ENCODE measurements at places on chromosomes 12 and 14.

- DNase-seq: no peak
Observed at GRCh38 chr12:55850893-55851292, 8.2 kb upstream of the MMP19 start.

DNA sequence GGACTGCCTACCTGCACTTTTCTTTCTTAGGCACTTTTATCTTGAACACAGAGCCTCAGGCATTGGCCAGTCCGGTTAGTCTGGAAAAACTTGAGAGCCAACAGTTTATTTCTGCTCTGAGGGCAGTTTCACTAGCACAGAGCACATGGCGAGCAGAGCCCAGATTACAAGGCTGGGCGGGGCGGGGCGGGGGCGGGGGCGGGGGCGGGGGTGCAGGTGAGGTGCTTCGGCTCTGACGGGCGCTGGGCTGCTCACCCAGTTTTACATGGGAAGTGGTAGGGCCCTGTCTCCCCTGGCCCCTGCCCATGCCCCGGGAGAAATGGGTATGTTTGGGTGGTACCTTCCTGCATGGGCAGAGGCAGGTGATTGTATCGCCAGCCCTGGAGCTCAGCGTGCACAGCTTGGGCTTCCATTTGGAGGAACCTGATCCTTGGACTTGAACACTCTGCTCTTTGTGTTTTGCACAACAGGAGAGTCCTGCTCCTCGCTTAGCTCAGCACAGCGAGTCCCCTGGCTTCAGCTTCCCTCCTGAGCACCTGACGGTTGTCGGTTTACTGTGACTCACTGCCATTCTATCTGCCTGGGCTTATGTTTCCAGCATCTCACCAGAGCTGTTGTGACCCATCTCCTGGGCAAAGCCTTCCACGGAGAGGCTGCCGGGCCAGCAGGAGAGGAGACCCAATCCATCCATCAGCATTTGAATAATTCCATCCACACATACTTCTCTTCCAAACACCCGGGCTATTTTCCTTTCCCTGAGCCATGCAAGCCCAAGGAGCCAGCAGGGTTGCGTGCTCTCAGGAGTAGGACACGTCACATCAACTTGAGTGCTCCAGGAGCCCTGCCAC, 108.5 kb downstream of the ARF6 start:
- no peak for DNase-seq

DNA sequence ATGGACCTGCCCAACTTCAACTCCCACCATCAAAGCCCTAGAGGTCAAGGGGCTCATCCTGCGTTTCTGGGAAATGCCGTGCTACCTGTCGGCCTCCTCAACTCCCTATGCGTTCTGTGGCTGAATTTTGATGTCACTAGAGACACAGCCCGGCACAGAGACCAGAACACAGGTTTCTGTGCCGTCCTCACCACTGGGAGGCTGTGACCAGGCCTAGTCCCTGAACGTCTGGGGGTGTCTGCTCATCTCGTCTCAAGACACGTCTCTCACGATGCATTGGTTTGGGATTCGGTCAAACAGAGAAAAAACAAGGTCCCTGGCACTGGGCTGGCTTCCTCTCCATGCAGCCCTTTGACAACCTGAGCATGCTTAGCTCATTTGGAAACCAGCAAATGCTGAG, 33.5 kb downstream of the SLC15A4 start:
- DNase-seq: no peak

GRCh38 chr12:57011438-57012424, 4.6 kb downstream of the TAC3 start:
- DNase-seq: no peak

DNA sequence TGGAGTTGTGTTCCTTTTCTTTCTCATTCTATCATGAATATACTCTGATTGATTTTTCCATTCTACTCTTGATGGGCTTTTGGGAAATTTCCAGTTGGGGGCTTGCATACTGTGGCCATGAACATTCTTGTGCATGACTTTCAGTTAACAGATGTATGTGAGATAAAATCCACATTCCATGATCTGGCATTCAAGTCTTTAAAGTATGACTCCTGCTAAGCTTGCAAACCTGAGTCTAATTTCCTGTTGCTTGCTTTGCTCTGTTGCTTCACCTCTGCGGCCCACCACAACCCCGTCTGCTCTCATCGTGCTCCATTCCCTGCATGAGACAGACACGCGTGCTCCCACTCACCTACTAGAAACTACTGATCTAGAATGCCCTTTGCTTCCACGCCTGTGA, 24.3 kb upstream of the NPAS3 start:
- DNase-seq: no peak

DNA sequence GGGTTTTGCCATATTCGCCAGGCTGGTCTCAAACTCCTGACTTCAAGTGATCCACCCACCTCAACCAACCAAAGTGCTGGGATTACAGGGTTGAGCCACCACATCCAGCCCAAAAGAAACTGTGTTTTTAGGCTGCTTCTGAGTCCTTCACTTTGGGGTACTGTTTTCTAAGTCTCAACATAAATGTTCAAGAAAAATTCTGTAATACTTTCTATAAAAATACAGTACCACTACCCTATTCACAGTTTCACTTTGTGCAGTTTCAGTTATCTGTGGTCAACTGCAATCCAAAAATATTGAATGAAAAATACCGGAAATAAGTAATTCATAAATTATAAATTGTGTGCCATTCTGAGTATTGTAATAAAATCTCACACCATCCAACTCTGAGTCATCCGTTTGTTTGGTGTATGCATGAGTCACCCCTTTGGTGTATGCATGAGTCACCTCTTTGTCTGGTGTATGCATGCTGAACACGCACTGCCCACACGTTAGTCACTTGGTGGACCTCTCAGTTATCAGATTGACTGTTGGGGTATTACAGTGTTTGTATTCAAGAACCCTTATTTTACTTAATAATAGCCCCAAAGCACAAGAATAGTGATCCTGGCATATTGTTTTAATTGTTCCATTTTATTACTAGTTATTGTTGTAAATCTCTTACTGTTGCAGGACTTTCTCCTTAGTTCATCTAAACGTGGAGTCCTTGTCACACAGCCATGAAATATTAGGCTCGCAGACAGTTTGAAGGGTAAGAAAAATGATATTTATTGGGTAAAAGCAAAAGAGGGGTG, 190.2 kb downstream of the FSCB start:
- DNase-seq: no peak

DNA sequence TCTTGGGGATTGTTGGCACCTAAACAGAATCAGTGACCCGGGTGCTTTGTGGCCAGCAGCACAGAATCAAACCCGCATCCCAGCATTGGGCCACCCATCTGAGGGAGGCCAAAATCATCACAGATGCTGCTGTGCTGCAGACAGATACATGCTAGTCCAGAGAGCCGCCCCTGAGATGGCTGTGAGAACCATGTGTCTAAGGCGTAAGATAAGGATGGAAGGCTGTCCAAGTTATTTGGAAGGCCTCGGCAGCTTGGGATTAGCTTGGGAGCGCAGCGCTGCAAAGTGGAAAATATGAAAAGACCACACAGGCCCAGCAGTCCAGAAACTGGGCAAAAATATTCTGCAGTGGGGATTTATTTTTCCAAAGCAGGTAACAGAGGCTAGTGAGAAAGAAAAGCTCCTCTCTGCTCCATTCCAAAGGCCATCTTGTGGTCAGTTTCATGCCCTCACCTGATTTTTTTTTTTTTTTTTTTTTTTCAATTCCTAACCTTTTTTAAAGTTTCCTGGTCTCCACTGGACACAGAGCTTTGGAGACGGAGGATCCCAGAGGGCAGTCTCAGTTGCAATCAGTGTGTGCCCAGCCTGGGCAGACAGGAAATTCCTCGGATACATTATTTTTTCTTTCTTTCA, 178.9 kb upstream of the BCL2L14 start:
- DNase-seq: no peak

DNA sequence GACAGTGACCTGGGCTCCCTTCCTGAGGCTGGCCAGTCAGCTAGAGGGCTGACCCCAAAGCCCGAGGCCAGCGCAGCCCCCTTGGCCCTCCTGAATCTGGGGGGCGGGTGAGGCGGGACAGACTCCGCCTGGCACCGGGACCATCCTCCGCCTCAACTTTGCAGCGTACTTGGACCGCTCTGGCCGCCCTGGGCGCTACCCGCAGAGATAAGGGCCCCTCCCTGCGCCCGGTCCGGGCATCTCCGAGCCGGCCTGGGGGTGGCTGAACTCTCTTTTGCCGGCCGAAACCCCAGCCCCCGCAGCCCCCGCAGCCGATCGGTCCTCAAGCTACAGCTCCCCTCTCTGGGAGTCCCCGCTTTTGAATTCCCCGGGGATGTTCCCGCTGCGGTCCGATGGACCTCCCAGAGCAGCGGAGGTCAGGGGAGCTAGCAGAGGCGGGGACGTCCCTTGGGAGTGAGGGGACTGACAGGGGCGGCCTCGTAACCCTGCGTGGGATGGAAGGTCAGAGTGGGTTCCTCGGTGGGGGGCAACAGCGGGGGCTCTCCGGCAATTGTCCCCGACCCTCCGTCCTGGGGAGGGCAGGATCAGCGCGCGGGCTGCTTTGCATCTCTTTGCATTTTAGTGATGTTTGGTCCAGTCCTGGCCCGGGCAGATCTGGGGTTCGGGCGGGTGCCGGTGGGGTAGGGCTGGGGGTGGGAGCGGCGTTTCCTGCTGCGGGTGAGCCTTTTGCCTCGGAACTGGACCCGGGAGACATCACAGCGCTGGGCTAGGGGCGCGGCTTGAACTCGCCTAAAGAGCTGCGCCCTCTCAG, at the start of gene CRIP1:
Gene CRIP1, plus strand, starts transcription at position 724 of the 811 bp plus-strand sequence. CDS start 374 bp downstream, outside the sequence.
- DNase-seq: no peak

- peak; percentile 16 for DNase-seq
Observed at GRCh38 chr12:8687846-8688601, 9.8 kb upstream of the RIMKLB start.

- DNase-seq: no peak
Observed at GRCh38 chr12:31246470-31246850, 79.5 kb downstream of the SINHCAF start.

DNA sequence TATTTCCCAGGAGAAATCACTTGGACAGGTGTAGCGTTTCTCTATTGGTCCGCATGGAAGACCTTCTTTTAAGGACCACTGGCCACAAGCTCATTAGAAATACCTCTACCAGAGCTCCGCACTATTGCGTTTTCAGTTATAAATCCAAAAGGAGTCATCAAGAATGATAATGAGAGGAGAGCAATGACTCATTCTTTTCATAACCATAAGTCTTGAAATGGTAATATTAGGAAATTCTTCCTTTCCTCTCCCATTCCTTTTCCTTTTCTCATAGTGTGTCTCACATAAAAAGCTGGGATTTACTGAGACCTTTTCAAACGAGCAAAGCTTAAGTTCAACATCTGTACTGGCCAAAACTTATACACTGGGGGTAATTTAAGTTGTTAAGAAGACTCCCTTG, 215.7 kb downstream of the CPNE8 start:
- no peak for DNase-seq

- DNase-seq: no peak
Observed at GRCh38 chr12:62744551-62744950, 190.4 kb downstream of the PPM1H start.

DNA sequence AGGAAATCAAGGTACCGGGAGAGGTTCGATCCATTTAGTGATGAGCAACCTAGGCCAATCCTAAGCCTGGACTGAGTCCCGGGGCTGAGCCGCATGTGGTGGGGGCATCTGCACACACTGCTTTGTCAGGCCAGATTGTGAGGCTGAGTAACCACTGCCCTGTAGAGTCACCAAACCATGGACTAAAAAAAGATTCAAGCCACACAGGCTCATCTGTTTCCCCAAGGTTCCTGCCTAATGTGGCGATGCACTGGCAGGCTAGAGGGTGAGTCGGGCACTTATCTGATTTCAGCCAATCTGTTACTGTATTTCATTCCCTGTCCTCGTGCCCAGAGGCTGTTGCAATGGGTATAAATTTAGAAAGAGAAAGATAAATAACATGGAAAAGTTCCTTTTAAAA, 140.8 kb downstream of the TTC7B start:
- DNase-seq: no peak

GRCh38 chr12:132161036-132161781, 17.0 kb downstream of the NOC4L start:
- no peak for DNase-seq

DNA sequence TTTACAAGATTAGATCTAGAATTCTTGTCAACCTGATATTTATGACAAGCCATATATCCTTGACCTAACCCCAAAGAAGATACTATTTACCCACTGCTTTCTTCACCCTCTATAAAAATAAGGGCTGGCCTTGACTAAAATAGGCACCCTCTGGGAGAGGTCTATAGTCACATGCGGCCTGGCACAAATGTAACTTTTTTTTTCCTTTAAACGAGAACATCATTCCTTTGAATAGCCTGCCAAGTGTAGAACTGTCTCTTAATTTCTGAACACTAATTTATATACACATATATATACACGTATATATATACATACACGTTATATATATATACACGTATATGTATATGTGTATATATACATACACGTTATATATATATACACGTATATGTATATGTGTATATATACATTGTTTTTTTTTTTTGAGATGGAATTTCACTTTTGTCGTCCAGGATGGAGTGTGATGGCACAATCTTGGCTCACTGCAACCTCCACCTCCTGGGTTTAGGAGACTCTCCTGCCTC, 18.6 kb downstream of the PPTC7 start:
- DNase-seq: no peak

DNA sequence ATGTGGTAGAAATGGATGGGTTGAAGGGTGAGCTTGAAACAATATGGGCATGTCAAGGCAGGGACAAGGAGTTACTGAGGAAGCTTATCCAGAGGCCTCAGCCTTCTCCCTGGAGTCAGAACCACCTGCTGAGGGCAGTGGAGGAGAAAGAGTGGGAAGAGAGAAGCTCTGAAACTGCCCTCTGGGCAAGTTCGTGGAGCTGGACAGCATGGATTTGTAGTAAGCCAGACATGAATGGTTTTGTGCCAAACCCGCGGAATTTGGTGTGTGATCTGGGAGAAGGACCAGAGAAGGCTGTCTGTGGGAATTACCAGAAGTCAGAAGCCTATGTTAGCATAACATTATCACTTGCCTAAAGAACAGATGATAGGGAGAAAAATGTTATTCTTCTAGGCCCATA, 164.8 kb downstream of the SLC41A2 start:
- DNase-seq: no peak

All from NCI-H1092 treated with DMSO at 0.1 percent for 48 hours (cell line).